ENCODE measurements at places on chromosomes 1 and 21.

DNA sequence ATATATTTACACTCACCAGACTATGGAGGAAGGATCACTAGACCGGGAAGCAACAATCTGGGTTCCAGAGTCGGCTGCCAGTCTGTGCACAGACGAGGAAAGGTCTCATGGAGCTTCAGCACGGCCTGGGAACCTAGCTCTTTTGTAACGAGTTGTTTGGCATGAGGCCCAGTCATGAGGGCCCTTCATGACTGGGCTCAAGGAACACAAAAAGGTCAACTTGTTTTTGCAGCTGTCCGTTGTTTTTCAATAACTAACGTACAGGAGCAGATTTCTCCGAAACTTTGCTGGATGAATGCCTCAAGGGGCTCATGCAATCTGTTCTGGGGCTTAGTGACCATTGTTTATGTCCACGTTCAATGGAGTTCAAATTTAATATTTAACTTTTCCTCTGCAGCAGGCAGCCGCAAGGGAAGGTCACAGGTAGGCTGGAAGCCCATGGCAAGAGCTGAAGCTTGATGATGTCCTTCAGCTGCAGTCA lies 5.9 kb upstream of the STUM start:
- no peak for DNase-seq

- DNase-seq = no peak
Observed at GRCh38 chr21:46431884-46432488, 26.7 kb upstream of the DIP2A start.

DNA sequence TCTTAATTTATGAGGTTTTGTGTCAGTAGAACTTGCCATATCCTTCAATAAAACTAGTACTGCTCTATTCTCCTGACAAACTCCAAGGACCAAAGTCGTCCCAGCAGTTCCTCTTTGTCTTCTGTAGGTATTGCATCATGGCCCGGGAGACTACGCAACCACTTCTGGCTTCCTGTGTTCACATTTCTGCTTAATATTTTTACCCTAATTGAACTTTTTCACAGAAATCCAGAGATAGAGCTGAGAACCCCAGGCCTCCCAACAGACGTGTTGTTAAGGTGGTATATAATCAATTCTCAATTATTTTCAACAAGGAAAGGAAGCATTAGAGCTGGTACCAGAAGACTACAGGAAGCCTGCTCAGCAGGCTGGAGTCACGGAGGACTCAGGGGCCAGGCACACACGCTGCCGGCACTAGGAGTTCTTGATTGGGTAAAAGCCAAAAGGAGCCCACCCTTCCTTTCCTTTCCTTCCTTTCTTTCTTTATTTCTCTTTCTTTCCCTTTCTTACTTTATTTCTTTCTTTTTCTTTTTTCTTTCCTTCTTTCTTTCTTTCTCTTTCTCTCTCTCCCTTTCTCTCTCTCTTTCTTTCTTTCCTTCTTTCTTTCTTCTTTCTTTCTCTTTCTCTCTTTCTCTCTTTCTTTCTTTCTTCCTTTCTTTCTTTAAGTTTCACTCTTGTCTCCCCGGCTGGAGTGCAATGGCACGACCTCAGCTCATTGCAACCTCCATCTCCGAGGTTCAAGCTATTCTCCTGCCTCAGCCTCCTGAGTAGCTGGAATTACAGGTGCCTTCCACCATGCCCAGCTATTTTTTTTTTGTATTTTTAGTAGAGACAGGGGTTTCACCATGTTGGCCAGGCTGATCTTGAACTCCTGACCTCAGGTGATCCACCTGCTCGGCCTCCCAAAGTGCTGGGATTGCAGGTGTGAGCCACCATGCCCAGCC lies 173.7 kb downstream of the ZBTB18 start:
- peak; percentile 86 for DNase-seq

GRCh38 chr1:3097861-3098260 lies 28.9 kb downstream of the PRDM16 start:
- no peak for DNase-seq

- no peak for DNase-seq
Observed at GRCh38 chr1:202016022-202016810, 5.8 kb downstream of the ELF3 start.

GRCh38 chr1:88612292-88612691 lies 71.8 kb upstream of the PKN2 start:
- DNase-seq = no peak

GRCh38 chr1:100151679-100152078 lies 18.7 kb downstream of the TRMT13 start:
- DNase-seq = no peak

GRCh38 chr1:221794079-221794670 lies 52.3 kb upstream of the DUSP10 start:
- DNase-seq = no peak

DNA sequence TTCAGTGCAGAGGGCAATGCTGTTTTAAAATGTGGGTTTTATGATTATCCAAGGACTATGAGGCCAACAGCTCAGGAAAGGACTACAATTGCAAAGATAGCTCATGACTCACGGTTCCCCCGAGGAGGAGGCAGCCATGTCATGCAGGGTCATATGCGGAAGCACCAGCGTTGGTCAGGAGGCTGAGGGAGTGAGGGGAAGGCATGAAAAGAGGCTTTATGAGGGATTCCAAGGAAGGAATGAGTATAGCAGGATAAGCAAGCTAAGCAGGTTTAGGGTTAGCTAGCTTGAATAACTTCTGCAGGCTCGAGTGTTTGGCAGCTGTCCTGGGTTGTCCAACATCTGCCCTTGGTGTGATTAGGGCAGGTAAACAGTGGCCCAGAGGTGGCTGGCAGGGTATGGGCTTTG lies 495.1 kb downstream of the SETD4 start:
- no peak for DNase-seq

DNA sequence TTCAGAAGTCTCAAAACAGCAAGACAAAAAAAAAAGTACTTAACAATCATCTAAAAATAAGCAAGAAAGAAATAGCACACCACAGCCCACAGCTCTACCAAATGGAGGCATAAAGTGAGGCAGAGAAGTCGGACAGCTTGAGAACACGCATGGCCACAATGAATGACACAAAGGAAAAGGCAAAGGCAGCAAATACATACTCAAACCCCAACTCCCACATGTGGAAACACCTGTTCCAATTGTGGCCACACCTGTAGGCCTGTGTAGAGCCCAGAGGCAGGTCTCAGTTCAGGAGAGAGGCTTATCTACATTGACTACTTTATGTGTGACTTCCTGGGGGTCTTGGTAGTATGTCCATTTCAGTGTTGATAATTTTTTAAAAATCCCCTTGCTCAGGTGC lies 543.5 kb downstream of the LMO4 start:
- no peak for DNase-seq

DNA sequence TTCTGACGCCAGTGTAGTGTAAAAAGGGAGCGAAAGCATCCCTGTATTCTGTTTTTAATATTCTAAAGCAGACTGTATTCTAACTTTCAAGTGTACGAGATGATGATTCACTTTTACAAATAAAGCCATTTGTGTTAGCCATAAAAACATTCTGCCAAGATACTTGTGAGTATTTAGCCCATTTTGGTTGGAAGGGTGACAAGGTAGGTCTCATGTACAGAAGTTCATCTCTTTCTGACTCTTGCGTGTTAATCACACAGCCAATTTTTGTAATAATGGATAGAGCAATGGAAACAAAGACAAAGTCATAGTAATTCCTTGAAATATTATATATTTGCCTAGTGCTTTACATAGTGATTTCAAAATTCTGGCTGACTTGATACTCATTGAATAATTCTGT lies 125.3 kb upstream of the GREM2 start:
- DNase-seq = no peak

DNA sequence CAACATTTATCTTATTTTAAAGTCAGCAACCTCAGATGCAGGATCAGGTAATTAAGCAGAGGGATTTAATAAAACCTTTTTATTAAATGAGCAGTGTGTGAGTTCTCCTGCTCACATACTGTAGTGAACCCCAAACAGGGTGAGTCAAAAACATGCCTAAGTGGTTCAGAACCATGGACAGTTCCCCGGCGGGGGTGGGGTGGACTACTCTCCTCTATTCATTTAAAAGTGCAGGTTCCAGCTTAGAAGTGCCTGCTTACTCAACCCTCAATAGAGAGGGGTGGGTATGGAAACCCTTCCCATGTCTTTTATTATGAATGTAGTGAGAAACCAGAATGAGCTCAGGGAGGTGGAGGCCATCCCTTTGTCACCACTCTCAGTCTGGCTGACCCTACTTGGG lies 397.9 kb downstream of the HHAT start:
- no peak for DNase-seq

GRCh38 chr1:226181996-226182714 lies 4.4 kb downstream of the ACBD3 start:
- DNase-seq = no peak

- no peak for DNase-seq
Observed at GRCh38 chr21:41613533-41613909, 105.6 kb upstream of the TMPRSS2 start.

DNA sequence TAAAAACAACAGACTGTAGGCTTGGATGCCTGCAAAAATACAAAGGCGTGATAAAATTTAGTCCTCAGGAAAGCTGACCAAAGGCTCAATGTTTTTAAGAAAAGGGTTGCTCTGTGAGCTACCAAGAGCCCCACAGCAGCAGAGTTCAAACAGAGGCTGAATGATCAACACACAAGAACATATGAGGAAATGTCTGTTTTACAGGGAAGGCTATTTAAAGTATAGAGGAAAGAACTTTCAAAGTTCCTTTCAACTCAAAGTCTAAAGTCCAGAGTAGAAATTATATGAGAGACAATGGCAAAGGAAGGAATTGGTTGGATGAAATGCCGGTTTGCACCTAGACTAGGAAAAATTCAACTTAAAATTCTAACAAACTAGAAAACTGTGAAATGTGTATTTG lies 8.6 kb downstream of the CLSTN1 start:
- peak; percentile 7 for DNase-seq

DNA sequence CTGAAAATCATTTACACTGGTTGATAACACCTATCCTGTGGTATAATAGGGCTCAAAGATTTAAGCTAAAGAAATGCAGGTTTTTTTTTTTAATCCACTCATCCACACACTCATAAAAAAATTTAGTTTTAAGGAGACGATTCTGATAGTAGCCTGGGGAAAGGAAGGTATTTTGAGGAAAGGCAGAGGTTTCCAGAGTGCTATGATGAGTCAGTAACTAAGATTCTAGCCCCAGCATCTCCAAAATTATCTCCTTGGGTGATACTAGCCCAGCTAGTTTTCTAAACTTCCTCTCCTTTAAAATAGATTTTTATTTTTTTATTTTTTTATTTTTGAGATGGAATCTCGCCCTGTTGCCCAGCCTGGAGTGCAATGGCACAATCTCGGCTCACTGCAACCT lies 20.7 kb downstream of the ASAP3 start:
- DNase-seq = no peak

- no peak for DNase-seq
Observed at GRCh38 chr1:246092136-246092535, 414.9 kb downstream of the SMYD3 start.

GRCh38 chr1:202270871-202271326 lies 70.8 kb downstream of the UBE2T start:
- no peak for DNase-seq

DNA sequence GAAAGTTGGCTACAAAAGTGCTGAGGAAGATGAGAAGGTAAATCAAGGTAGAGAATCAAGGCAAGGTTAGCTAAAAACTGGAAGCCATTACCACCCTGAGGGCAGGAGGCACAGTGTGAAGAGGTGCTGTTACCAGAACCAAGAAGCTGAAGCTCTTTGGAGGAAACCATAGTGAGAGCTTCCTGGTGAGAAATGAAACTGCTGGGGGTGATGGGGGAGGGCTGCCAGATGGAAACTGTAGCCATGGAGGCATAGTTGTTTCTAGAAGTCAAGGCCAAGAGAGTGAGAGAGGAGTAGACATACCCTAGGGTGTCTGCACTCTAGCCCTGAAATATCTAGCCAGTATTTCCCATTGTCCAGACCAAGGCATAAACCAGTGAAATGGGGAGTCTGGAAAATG lies 28.7 kb downstream of the IFI44 start:
- DNase-seq = no peak

GRCh38 chr1:16374266-16374665 lies 7.2 kb downstream of the SZRD1 start:
- DNase-seq = no peak

- no peak for DNase-seq
Observed at GRCh38 chr1:85587841-85588240, 7.3 kb downstream of the CCN1 start.

DNA sequence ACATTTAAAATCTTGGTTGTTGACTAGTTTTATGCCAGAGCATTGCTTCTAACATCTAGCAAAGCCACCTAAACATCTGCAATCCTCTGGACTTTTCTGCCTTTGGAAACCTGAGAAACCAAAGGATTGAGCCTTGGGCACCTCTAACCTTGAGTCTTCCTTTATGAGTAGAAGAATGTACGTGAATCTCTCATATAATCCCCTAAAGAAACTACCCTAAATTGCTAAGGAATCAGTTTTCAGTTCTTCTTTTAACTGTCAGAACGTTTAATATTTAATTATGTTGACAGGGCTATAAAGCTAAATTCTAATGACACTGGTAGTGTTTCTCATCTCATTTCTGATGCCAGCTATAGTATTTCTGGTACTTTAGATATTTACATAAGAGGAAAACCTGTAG lies 997.3 kb downstream of the AMY1C start:
- no peak for DNase-seq

- DNase-seq = no peak
Observed at GRCh38 chr1:240244968-240245628, 153.4 kb downstream of the FMN2 start.

DNA sequence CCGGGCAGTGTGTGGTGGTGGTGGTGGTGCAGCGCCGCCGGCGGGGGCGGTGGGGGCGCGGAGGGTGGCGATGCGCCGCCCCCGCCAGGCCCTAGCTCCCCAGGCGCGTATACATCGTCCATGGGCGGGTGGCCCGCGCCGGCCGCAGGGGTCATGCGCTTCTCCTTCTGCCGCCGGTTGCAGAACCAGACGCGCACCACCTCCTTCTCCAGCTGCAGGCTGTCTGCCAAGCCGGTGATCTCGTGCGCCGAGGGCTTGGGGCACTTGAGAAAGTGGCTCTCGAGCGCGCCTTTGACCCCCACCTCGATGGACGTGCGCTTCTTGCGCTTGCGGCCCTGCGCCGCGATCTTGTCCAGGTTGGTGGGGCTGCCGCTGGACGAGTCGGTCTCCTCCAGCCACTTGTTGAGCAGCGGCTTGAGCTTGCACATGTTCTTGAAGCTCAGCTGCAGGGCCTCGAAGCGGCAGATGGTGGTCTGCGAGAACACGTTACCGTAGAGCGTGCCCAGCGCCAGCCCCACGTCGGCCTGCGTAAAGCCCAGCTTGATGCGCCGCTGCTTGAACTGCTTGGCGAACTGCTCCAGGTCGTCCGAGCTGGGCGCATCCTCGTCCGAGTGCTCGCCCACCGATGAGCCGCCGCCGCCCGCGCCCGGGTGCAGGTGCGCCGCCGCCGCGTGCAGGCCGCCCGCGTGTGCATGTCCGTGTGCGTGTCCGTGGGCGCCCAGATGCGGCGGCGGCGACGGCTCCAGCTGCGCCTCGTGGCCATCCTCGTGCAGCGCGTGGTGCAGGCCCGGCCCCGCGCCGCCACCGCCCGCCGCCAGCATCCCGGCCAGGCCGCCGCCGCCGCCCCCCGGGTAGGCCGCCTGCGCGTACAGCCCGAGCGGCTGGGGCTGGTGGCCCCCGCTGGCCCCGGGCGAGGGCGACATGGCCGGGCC lies 926 bp downstream of the POU3F1 start:
- no peak for DNase-seq

- no peak for DNase-seq
Observed at GRCh38 chr1:172482044-172482443, 38.2 kb upstream of the PIGC start.
